ENCODE measurements at places on chromosomes 3 and 15.

DNA sequence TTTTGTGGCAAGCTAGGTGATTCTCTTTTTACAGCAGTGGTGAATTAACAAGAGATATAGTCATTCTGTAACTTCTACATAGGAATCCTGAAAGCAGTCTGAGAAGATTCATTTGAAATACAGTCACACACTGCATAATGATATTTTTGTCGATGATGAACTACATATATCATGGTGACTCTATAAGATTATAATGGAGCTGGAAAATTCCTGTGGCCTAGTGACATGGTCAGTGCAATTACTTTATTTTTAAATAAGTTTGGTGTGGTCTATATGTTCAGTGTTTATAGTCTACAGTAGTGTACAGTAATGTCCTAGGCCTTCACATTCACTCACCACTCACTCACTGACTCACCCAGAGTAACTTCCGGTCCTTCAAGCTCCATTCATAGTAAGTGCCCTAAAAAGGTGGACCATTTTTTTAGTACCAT, 511.4 kb upstream of the MCTP2 start:
- DNase-seq = no peak

GRCh38 chr3:7978087-7978422, 523.6 kb upstream of the LMCD1 start:
- DNase-seq = no peak

DNA sequence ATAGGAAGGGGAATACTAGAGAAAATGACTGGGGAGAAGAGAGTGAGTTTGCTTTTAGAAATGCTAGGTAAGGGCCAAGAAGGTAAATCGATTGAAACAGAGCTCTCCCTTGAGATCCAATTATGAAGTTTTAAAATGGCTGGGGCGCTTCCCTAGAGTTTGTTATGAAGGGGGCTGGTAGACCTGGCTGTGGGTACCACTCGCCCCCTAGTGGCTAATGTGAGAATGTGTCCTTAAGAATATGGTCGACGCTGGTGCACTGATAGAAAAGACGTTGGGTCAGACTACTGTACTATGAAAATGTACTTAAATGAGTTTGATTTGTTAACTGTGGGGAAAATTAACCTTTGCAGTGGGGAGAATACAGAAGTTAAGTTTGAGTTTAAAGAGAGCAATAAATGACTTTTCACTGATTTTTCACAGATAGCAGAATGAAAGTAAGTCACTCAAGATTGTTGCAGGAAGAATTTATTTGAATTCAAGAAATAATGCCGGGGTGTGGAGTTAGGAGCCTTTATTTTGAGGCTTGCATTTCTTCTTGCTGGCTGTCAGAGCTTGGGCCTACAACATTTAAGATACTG, 9.2 kb downstream of the TMPRSS7 start:
- peak; percentile 67 for DNase-seq

- no peak for DNase-seq
Observed at GRCh38 chr3:130841357-130841756, 52.5 kb upstream of the ATP2C1 start.

DNA sequence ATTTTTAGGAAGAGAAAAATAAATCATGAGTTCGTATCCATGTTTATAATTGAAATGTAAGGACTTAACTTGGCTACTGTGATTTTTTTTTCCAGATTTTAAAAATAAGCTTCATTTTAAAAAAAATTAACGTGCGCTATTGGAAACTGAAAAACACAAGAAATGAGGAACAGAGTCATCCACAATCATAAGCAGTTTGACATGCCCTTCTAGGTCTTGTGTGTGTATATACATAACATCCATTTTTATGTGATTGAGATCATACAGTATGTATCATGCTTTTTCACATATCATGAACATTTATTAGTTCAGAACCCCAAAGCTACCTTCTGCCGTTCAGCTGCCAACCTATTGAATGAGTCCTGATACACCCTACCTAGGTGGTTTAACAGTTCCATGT, 22.7 kb downstream of the IREB2 start:
- DNase-seq = no peak

- no peak for DNase-seq
Observed at GRCh38 chr15:55334997-55335396, 16.0 kb downstream of the PIGB start.

DNA sequence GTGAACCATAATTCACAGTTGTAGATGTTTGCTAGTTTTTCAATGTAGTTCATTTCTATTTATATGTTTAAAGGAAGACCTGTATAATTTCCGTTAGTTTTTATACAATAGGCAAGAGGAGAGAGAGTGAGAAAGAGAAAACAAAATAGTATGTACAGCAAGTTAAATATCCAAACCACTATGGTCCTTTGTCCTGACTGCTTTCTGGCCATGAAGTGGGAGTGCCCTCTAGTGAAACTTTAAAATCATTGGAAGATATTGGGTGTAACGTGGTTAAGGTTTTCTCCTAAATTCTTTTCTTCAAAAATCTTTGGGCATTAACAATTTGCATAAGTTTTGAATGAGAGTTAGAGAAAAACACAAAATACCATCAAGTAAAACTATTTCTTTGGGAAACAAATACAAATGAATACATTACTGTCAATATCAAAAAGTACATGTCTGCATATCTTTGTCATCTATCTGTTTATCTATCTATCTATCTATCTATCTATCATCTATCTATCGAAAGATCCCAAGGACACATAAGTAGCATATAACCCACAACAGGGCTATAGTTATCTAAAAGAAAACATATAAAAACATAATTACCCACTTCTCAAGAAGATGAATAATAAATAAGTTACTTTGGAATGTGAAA, 534.6 kb upstream of the ATP11B start:
- DNase-seq = no peak

DNA sequence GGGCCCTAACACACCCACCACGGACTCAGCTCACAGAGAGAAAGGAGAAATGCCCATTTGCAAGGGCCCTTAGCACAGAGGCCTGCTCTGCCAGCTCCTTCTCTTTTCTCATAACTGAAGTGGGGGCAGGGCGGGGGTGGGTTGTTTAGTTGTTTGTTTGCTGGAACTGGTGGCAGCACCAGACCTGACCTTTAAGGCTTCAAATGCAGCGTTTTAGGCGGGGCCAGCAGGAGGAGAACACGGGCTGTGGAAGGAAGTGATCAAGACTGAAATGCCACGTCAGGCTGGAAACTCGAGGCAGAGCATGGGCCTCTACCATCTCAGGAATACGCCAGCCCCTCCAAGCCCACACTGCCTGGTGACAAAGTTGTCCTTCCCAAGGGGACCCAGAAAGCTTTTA, 9.3 kb downstream of the CACNA2D2 start:
- no peak for DNase-seq

- DNase-seq = no peak
Observed at GRCh38 chr3:41920406-41920965, 41.4 kb downstream of the ULK4 start.

- DNase-seq = no peak
Observed at GRCh38 chr3:32280262-32280910, 41.9 kb downstream of the CMTM8 start.

GRCh38 chr3:129608087-129608935, 1.8 kb upstream of the PLXND1 start:
- no peak for DNase-seq

DNA sequence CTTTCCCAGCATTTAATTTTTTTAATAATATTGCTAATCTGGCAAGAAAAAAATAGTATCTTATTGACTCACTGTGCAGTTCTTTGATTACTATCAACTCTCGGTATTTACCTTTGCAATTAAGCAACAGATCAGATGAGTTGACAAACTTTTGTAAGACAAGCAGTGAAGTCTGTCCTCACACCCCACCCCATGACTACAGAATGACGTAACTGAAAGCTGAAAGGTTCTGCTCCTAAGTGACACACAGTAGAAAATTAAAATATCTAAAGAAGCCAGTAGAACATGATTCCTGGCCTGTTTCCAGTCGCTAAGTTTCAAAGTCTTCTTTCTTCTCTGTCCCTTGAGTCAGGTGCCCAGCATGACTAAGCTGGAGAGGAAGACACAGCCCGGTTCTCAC, 135.5 kb downstream of the STT3B start:
- DNase-seq = no peak

DNA sequence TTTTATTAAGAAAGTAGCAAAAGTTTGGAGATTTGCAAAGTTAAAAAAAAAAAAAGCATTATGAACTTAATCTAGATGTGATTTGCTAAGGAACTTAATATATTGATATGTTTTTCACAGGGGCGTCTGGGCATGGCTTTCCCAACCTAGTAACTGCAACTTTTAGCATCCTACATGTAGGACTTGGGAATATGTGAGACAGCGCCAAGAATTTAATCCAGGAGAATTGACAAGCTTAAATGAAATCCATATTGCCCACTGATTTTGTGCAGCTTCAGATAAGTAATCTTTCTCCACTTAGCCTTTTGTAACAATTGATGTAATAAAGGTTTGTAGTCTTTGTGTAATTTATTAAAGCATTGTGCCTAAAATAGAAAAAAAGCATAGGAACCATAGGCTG, 982 bp upstream of the GABPB1 start:
- no peak for DNase-seq

DNA sequence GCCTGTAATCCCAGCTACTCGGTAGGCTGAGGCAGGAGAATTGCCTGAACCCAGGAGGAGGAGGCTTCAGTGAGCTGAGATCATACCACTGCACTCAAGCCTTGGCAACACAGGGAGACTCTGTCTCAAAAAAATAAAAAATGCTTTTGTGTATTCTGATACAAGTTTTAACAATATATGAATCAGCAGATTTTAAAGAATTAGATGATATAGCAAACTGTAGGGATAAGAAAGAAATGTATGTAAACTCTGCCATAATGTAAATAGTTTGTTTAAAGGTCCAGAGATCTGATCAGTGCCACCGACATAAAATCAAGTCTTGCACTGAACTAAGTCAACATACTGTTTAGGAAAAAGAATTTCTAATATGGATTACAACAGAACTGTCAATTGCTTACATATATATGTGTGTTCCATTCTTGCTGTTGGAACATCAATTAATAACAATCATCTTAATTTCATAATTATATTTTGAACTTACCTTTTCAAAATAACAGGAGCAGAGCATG, 208.3 kb downstream of the NEK10 start:
- DNase-seq = no peak

- DNase-seq = peak; percentile 62
Observed at GRCh38 chr15:52481915-52482314, 46.8 kb downstream of the MYO5A start.

GRCh38 chr3:23991306-23991682, 46.2 kb downstream of the NR1D2 start:
- DNase-seq = no peak

DNA sequence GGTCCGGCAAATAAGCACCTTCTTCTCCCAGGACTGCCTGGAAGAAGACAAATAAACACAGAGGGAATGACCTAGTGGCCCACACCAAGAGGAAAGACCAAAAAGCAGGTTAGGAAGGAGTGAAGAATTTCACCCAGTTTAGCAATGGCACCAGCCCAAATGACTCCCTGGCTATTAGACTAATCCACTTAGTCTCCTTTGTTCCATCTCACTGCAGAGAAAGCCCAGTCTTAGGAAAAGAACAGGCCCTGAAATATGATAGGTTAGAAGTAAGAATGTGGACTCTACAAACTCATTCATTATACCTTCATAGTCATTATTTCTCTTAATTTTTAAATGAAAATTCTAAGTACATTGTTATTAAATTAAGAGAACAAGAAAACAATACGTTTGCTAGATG, 23.2 kb downstream of the SERPINI2 start:
- DNase-seq = no peak

- no peak for DNase-seq
Observed at GRCh38 chr3:70501561-70501960, 189.1 kb upstream of the MDFIC2 start.

- DNase-seq = peak; percentile 3
Observed at GRCh38 chr3:149174901-149175300, 45.5 kb downstream of the HPS3 start.

DNA sequence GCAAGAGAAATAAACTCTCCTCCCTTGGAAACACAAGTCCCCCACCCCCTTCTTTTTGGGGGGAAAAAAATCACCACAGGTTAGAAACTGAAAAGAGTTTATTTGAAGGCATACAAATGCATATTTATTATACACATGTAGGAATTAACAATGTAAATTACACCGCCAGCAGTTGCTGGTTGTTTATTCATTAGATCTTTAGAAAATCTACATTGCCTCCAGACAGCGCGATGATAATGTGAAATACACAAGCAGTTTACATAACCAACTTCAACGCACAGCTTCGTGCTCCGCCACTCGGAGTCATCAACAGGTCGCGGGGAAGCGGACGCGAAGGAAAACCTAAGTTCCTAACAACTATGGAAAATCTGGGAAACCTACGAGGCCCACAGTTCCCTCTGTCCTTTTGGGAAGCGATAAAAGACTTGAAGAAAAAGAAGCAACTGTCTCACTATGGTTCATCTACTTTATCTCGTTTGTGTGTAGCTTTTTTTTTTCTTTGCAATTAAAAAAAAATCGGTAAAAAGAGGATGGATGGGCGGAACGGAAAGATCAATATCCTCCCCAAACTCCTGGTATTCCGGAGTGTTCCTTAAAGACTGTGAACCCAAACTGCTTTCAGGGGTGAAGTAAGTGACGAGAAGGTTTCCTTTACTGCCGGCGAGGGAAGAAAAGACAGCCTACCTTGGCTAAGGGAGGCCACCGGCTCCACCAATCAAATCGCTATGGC, 8.4 kb upstream of the FOXB1 start:
- no peak for DNase-seq

DNA sequence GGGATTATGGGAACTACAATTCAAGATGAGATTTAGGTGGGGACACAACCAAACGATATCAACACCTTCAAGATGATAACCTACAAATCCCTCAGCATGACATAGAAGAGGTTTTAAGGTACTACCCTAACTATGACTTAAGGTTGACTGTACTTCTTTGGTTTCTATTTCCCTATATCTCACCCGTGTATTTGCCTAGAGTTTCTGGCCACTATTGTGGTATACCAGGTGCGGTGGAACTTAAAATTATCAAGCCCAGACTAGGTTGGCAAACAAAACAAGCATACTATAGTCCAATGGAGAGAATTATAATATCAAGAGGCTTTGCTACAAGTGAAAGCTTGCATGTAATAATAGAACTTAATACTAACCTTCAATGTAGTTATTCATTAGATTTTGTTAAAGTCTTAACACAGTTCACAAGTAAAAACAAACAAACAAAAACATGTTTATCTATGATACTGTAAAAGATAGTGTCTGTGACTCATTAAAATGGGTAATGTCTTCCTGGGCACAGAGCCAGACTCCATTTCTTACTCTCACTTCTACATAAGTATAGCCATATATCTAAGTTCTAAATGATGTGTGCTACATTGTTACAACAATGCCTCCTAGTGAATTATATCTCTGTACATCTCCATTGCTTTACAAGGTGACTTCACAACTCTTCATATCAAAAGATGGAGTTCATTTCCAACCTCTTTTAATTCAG, 479.1 kb downstream of the ZBBX start:
- DNase-seq = no peak

DNA sequence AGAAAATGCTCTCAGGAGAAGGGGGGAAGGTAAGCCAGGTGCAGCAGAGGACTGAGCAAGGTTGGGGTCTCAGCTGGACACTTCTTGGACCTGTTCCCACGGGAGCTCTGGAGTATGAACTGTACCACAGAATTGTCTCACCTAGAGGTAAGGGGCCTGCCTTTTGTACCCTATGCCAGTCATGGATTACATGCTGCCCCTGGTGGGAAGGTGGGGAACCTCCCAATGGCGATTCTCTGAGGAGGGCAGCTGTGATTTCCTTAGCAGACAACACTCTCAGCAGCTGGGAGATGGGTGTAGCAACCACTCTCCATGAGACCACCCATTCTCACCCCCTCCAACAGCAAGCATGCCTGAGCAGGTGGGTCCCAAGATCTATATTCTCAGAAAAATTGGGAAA, 329.4 kb upstream of the CTNNB1 start:
- no peak for DNase-seq

All from CD4-positive, alpha-beta T cell treated with Interferon alpha-2 for 1 hour (primary cell).